ENCODE measurements at places on chromosomes 11 and 22. TPM values are rescaled to one million over a fixed set of nuclear protein-coding genes. Genes with fewer than 3 reads are reported as not detected.

Gene AKIP1
- total RNA-seq: 26.2 TPM

Gene SPDYC
- total RNA-seq: not detected

Gene PYGM
- total RNA-seq: 246 TPM

Gene LRRC32
- 15.9 TPM for total RNA-seq

Gene DKK3
- total RNA-seq: 309 TPM

Gene TRIM51
- not detected for total RNA-seq

Gene MMP12
- not detected for total RNA-seq
